ENCODE measurements at places on chromosomes 7 and 10.

DNA sequence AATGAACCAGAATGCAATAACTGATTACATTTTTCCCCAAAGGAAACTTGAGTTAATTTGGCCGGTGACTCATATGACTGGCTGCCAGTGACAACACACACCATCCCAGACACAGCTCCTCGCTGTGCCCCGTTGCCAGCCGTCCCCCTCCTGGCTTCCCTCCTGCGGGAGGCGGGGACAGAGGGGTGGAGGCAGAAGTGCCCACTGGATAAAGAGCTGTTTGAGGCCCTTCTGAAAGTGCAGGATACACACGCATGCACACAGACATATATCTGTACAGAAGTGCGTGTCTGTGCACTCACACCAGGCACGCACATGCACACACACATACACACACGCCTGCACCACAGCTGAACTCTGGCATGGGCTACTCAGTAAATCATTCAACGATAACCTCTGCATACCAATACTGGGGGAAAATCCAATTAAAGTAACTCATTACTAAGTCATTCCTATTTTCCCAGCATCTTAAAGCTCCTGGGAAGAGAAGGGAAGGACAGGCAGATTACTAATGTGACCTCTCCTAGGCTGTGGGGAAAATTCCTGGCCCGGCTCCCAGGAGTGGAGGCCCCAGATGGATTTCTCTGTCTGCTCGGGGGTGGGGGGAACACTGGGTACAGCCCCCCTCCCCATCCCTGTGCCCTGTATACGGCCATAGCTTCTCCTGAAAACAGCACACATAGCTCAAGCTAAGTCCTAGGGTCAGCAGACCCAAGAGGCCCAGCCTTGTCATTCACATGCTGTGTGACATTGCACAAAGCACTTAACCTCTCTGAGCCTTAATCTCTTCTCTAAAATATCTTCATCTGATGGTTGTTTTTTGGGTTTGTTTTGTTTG, 52.3 kb upstream of the MYL10 start:
- no peak for DNase-seq

DNA sequence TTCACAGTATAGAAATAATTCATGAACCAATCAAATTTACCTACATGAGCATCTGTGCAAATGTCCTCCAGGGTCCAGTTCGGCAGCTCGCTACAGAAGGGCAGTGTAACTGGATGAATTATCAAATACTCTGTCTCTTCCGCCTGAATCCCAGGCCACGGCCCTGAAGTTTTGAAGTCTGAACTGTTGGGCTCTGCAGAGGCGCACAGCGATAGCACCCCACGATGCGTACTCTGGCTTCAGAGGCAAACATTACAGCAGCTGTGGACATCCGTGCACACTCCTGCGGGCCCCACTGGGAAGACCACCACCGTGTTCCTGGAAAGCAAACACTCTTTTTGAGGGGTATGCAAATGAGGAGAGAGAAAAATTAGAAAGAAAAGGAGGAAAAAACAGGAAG, 259.8 kb upstream of the TCERG1L start:
- no peak for DNase-seq

DNA sequence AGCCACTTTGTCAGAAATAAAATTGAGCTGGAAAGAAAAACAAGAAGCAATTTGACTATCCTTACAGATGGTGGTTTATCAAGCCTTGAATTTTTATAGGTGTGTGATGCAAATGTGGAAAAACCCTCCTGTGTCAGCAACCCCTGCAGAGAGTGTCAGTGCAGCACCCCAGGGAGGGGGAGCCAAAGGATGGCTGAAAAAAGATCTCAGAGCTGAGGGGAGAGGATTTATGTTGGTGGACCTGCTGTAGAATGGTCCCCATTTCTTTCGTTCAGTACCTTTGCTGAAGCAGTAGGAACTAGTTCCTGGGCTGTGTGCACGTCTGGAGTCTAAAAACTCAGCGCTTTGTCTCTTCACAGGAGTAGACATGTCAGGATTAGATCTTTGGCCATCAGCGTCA, 239.0 kb downstream of the PHTF2 start:
- no peak for DNase-seq

DNA sequence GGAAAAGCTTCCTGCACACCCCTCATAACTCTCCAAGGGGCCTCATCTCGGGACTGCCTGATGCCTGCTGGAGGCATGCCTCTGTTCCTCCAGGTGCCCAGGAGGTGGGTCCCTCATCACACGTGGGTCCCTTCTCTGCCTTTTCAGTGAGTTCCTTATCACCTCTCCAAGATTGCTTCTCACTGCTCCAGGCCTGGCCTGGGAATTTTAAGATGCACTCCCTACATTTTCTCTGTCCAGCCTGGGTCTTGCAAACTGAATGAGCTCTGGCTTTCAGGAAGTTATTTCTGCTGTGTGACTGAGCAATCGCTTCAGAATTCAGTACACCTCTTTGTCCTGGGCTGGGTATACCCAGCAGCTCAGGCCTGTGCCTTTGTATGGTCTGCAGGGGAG, 43.8 kb downstream of the LRRC18 start:
- no peak for DNase-seq

GRCh38 chr7:155835446-155836215, 23.4 kb upstream of the SHH start:
- no peak for DNase-seq
